ENCODE measurements at places on chromosomes 13 and 19.

GRCh38 chr13:109995578-109995977 lies 209.2 kb upstream of the IRS2 start:
- no peak for DNase-seq

DNA sequence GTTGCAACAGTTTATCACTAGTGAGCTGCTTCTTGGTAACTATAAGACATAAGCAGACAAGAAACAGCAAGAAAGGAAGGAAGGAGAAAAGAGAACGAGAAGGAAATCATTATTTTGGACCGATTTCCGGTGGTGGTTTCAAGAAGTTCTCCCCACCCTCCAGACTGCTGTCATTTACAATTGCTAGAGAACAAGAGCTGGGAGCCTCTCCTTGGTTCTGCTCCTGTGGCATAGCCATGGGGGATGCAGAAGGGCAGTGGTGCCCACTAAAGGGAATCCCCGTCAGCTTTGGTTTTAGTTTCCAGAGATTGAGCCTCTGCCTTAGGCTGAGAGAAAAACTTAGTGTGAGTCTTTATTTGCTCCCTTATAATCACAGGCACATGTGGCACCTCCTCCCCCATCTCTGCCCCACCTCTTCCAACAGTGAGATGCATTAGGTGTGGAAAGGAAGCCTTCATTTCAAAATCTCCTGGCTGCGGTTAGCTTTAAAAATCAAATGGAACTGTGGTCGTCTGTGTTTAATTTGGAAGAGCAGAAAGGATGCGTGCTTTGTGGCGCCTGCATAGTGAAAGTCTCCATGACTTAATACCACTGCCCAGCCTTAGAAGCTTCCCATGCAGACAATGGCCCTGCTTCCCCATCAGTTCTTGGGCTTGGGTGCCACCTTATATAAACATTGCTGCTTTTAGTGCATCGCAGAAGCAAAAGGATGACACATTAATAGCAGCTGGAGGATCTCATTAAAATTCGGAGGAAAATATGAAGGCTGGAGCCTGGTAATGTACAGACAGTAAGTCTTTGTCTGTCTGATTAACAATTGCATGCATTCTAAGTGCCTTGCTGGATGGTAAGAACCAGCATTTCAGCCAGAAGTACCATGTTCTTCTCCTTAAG lies 25.0 kb downstream of the LRCH1 start:
- no peak for DNase-seq

DNA sequence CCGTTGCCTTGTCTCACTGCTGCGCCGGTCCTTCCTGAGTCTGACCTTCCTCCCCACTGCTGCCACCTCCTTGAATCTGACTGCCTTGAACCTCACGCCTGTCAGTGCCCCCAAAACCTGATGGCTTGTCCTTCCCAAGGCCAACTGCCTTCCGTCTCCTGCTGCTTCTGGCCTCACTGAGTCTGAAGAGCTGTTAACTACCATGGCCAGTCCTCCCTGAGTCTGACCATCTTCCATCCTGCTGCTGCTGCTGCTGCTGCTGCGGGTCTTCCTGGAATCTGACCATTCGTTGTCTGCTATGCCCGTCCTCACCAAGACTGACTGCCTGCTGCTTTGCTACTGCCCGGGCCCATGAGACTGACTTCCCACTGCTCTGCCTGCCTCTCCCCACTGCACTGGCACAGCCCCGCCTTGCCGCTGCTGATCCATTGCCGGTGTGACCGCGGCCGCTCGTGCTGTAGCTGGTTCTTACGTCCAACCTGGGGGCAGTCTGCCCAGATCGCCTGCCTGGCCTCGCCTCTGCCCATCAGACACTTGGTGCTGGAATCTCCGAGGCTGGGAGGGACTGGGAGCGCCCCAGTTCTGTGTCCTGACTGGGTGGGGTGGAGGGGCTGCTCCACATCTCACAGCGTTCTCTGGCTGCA lies 2.9 kb upstream of the RCN3 start:
- DNase-seq = no peak

DNA sequence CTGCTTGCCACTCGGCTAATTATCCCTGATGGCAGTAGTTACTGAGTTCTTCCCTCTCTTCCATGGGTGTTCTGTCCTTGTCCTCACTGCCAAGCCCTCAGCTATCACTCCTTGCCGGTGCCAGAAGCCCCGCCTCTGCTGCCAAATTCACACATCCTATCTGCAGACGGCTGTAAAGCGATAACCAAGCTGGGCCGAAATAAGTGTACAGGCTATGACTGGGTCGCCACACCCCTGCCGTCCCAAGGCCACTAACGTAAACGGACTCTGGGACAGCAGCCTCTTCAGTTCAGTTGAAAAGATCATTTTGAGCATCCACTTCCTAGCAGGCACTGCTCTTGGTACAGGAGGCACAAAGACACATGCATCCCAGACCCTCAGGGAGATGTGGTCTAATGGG lies 13.3 kb downstream of the SLC7A1 start:
- no peak for DNase-seq

DNA sequence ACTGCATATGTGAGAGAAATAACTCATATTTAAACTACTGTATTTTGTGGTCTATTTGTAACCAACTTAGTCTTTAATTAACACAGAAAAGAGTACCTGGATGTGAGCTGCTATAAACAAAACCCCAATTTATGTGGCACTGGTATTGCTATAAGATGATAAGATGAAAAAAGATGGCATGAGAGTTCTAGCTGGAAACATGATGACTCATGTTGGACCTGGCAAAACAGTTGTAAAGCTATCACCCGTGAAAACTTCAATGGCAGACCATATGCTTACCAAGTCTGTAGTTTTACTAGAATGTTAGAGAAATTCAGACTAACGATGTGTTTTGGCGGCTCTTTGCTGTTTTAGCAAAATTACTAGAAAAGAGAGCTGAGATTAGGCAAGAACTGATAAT lies 69.6 kb upstream of the PCDH9 start:
- DNase-seq = no peak

DNA sequence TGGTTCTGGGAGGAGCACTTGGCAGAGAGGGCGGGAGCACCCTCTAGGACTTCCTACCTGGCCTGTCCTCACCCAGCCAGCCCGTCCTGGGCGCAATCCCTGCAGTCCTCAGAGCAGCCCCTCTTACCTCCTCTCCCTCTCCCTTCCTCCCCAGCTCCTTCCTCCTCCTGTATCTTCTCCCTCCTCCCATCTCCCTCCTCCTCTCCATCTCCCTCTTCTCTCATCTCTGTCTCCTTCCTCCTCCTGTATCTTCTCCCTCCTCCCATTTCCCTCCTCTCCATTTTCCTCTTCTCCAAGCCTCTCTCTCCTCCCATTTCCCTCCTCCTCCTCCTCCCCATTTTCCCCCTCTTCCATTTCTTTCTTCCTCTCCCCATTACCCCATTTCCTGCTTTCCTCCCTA lies 89.8 kb downstream of the RYR1 start:
- DNase-seq = no peak

DNA sequence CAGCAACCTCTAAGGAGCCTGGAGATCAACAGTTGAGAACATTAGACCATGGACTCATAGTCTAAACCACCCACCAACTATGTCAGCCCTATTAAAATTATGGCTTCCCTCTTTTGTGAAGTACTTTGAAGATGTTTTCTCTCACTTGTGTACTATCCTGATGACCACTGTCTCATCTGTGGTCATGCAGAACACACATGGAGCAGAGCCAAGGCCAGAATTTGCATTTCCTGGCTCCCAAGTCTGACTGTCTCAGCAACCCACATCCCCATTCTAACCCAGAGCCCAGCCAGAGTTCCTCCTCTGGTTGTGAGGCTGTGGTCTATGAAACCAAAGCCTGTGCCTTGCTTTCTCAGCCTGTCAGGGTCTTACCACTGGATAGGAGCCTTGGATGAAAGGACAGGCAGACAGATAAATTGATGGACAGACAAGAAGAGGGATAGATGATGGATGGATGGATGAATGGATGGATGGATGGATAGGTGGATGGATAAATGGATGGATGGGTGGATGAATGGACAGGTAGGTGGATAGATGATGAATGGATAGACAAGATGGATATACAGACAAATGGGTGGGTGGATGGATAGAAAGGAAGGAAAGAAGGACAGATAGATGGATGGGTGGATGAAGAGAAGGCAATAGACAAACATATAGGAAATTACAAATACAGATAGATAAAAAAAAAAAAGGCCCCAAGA lies 35.4 kb downstream of the ZNF557 start:
- no peak for DNase-seq

DNA sequence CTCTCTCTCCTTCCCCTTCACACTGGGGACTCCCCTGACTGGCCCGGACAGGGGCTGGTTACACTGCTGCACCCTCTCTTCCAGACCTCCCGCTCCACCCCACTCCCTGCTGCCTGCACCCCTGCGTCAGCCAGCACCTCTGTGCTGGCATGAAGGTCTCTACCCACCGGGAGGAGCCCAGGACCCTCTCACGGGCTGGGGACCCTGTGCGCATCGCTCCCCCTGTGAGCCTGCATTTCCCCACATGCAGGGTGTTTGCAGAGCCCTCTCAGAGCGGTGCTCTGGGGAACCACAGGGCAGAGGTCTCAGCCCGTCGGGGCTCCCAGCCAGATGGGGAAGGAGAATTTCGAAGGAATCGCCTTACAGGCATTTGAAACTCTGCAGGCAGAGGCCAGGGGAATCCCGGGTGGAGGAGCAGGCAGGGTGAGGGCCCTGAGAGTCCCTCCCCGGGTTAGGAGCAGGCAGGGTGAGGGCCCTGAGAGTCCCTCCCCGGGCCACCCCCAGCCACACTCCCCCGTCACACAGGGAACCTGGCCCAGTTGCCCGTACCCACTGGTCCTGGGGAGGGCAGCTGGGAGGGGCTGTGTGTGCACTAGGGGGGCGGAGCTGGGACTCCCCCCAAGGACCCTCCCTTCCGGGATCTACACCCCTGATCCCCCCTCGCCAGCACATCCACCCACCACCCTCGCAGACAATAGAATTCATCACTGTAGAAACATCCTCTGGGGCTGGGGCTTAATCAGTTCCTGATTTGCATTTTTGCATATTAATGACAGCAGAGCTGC lies 16.3 kb upstream of the TCF3 start:
- DNase-seq = no peak

DNA sequence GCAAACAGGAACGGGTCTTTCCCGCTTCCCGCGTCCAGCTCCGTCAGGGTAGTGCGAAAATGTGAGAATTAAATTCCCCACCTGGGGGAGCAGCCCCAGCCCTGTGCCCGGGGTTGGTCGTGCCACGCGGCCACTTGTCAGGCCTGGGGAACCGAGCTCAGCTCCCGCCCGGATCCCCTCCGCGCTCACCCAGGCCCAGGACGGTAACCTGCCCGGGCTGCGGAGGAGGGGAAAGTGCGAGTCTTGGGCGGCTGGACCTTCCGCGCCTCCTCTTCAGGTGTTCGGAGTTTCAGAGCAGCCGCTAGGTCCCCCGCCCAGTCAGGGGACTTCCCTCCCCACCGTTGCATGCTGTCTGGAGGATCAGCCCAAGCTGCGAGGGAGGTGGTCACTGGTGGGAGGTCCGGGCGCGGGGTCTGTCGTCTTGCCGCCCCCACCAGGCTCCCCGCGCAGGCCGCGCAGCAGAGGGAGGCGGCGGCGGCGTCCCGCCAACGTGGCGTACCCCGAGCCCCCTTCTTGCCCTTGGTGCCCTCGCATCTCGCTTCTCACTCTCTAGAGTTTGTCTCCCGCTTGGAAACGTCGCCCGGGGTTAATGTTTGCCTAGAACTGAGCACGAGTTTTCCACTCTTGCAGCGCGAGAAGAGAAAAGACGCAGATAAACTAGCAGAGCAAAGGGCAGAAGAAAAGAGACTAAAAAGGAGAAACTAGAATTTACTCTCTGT lies 8.1 kb downstream of the URAD start:
- no peak for DNase-seq

- DNase-seq = peak; percentile 96
Observed at GRCh38 chr19:38224014-38224862, at the start of gene DPF1. DPF1 (minus strand) TSS chr19:38224222; CDS start chr19:38224142, 80 bp downstream.

- no peak for DNase-seq
Observed at GRCh38 chr13:80009760-80010159, 331.2 kb downstream of the SPRY2 start.

GRCh38 chr19:12111943-12112637 lies 28.1 kb downstream of the ZNF20 start:
- DNase-seq = no peak

GRCh38 chr19:2063824-2064223 lies 12.8 kb upstream of the MKNK2 start:
- DNase-seq = no peak

GRCh38 chr19:741506-742131 lies 9.3 kb upstream of the MISP start:
- DNase-seq = no peak

Data from hepatic stellate cell (primary cell).